ENCODE measurements at places on chromosomes 4 and X.

GRCh38 chr4:17504081-17504480 is 7.8 kb downstream of the QDPR start:
- DNase-seq, result no peak

- no peak for DNase-seq
Measured at GRCh38 chr4:152885185-152885584, 50.9 kb upstream of the FHDC1 start.

DNA sequence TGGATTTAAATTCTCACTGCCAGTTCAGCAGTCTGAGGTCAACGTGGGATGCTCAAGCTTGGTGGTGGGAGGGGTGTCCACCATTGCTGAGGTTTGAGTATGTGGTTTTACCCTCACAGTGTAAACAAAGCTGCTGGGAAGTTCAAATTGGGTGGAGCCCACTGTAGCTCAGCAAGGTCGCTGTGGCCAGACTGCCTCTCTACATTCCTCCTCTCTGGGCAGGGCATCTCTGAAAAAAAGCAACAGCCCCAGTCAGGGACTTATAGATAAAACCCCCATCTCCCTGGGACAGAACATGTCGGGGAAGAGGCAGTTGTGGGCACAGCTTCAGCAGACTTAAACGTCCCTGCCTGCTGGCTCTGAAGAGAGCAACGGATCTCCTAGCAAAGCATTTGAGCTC is 14.9 kb upstream of the RRAGB start:
- DNase-seq, result no peak

- no peak for DNase-seq
Measured at GRCh38 chr4:15234856-15235126, 193.0 kb upstream of the C1QTNF7 start.

DNA sequence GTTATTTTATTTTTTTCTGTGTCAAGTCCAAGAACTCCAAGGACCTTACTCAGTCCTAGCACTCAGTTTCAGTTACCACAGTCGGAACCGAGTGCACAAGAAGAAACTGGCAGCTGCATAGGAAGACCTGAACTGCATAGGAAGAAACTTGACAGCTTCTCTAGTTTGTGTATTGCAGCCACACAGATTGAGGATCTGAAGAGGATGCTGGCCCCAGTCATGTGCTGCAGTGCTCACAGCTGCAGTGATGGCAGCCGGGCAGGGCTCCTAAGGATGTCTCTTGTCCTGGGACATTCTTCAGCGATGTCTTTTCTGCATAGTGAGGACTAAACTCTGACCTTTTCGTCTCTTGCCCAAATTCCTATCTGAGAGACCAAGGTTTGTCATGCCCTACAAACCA is 261.2 kb downstream of the STIM2 start:
- DNase-seq, result no peak

DNA sequence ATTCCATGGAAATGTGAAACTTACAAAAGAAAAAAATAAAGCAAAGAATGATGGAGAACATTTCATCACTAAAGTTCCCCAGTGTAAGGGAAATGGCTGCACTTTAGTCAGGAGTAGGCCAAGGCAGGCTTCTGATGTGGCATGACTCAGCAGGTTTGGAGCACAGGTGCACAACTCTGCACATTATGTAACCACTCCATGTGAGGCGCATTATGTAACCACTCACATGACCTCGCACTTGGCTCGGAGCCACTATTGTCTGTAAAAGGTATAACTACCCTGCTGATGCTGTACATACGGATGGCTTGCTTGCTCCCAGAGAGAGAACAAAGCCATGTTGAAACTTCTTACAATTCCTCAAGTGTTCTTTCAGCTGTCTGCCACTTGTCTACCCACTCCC is 727.6 kb downstream of the TRAM1L1 start:
- no peak for DNase-seq

DNA sequence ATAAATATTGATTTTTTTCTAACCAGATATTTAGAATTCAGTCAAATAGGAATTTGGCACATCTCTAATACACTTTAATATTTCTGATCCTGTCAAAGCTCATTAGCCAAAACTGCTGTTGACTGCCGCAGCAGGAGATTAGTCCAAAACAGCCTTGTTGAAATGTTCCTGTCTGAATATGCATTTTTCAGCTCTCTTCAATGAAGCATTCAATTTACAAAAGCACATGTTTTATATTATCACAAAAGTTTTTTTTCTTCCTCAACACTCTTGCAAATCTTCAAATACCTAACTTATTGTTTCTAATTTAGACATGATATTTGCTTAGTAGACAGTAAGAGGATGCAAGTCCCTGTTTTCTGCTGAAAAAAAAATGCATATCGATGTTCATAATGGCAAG is 140.9 kb downstream of the SPATA18 start:
- no peak for DNase-seq

Data from suprapubic skin (tissue), 4 donors.